ENCODE measurements at places on chromosomes 12 and 14. TPM values are rescaled to one million over a fixed set of nuclear protein-coding genes. Genes with fewer than 3 reads are reported as not detected.

- no peak for DNase-seq
Measured at GRCh38 chr12:96529912-96530311, 40.5 kb downstream of the CFAP54 start.

- no peak for DNase-seq
Measured at GRCh38 chr14:24399999-24400718, 1.4 kb downstream of the NYNRIN start.

DNA sequence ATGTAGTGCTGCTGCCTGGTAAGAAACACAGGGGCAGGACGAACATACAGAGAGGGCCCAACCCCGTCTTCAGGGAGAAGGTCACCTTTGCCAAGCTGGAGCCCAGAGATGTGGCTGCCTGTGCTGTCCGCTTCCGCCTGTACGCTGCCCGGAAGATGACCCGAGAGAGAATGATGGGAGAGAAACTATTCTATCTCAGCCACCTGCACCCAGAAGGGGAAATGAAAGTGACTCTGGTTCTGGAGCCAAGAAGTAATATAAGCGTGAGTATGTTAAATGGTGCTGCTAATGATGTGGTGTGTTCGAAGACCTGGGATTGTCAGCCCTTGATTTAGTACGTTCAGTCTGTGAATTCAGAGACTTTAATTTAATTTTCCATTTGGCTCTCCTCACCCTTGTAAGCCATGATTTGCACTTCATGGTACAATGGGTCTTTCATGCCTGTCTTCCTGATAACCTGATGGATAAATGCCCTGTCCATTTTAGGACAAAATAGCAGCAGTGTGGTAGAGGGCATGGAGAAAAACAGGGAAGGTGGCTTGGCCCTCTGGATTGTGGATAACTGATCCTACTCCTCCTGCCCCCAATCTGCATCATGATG is 318.9 kb downstream of the SNAPC1 start:
- DNase-seq: no peak

DNA sequence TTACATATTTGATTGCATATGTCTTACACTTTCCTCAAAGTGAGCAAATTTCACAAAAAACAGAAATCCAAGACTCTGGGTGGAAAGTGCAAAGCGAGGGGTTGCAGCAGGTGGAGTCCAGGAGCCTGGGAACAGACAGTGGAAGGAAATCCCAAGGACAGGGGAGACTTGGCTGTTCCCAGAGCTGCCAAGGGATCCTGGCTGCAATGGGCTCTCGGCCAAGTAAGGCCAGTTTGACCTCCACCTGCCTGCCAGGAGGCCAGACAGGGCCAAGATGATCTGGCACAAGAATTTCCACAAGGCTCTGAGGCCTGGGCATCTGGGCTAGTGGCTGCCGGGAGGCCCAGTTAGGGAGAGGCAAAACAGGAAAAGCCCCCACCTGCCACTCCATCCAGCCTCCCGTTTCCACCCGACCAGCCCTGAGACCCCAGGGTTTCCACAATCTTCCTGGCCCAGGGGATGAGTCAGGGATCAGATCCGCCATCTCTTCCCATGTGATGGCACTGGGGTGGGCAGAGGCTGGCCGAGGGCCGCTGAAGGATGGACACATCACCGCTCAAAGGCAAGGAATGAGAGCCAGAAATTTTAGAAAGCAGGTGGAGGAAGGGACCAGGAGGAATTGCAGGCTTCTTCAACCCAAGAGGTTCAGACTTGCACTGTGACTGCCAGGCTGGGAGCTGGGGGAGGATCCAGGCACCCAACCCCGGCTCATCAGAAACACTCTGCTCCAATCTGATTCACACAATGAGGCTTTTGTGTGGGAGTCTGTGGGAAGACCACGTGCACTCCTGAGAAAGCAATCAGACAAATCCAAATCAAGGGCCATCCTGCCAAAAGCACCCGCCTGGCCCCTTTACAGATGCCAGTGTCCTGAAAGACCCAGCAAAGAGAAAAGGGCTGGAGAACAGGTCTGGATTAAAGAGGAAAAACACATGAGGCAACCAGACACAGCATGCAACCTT is 16.3 kb downstream of the SCARB1 start:
- DNase-seq: no peak

DNA sequence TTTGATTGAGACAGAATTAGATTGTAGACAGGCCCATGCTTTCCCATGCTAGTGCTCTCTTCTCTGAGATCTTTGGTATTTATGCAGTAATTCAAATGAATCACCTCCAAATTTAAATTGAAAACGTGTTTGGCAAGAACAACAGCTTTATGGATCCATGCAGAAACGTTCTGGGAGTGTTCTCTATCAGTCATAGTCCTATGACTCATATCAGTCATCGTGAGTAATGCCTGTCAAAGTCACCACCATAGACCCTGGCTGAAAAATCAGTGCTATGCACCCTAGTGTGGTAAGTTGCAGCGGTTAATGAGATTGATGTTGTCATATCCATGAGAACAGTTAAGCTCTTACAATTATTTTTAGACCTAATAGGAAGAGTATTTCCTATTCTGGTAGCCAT is 90.1 kb upstream of the FOXG1 start:
- DNase-seq: no peak

DNA sequence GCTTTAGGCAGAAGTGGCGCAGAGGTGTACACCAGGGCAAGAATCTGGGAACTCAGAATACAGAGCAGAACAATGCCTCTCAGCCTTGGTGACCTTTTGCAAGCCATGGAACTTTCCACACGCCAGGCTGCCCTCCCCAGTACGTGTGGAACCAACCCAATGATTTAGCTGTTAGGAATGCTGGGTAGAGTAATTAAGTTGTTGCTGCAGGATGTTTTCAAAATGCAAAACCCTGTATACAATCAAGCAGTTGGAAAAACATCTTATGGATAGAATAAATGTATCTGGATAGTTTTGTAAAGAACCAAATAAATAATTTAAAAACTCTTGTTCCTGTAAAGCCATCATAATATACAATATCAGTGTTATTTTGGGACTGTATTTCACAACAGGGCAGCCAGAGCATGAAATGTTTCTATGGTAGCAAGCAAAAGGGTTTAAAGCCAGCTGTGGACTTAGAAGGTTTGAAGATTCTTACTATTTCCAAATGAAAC is 19.4 kb downstream of the PPP1R36 start:
- DNase-seq: no peak

DNA sequence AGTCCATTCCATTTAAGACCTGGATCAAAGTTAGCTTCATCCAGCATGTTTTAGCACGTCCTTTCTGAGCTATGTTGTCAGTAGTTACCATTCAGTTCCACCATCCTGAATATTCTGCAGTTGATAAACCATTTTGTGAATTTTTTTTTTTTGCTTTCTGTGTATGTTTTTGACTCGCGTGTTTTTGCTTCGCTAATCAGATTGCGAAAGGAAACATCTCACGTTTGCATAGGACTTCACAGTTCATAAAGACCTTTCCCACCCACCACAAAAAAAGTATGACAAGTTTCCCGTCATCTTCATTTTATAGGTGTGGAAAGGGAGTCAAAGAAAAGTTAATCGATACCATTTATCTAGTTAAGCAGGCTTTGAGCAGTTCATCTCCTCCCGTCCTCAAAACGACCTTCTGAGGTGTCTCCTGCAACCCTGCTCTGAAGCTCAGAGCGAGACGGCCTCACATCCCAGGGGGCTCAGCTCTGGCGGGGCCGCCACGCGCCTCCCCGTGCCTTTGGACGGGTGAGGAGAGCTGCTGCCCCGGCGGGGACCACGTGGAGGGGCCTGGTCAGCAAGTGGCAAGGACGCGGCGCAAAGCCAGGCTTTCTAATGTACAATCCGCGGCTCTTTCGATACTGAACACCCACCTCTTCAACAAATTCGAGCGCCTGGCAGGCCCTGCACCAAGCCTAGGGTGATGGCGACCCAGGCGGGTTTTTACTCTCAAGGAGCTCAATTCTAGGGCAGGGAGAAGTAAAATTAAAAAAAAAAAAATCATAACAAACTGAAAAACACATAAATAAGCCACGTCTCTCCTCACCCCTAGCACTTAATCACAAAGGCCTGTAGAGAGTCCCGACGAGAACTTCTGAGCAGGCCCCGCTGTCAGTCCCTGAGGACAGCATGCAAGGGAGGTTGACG is 988 bp upstream of the TMEM263 start:
- DNase-seq: no peak

GRCh38 chr14:32367516-32367915 is 38.4 kb downstream of the AKAP6 start:
- no peak for DNase-seq

RAB15 gene
- total RNA-seq: 3.6 TPM

GRCh38 chr12:6330192-6330591 is 11.7 kb downstream of the TNFRSF1A start:
- no peak for DNase-seq

BDKRB1 gene
- not detected for total RNA-seq

DNA sequence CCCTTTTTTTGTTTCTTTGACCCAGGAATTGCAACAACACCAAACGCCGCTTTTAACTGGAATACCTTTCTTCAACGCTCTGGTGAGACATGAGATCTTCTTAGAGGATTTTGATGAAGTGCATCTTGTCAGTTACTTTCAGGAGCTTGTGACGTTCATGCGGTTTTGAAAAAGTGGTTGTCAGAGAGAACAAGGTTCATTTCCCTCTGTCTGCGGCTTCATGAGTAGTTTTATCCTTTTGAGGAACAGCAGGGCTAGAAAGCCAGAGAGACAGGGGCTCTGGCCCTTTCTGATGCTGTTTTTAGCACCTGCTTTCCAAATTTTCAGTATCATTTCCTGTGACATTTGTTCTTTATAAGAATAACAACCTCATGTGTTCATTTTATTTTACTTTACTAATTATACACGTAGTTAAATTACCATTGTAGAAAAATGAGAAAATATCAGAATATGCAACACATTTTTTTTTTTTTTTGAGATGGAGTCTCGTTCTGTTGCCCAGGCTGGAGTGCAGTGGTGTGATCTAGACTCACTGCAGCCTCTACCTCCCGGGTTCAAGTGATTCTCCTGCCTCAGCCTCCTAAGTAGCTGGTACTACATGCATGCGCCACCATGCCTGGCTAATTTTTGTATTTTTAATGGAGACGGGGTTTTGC is 61.8 kb downstream of the GLT1D1 start:
- DNase-seq: peak; percentile 76

DNA sequence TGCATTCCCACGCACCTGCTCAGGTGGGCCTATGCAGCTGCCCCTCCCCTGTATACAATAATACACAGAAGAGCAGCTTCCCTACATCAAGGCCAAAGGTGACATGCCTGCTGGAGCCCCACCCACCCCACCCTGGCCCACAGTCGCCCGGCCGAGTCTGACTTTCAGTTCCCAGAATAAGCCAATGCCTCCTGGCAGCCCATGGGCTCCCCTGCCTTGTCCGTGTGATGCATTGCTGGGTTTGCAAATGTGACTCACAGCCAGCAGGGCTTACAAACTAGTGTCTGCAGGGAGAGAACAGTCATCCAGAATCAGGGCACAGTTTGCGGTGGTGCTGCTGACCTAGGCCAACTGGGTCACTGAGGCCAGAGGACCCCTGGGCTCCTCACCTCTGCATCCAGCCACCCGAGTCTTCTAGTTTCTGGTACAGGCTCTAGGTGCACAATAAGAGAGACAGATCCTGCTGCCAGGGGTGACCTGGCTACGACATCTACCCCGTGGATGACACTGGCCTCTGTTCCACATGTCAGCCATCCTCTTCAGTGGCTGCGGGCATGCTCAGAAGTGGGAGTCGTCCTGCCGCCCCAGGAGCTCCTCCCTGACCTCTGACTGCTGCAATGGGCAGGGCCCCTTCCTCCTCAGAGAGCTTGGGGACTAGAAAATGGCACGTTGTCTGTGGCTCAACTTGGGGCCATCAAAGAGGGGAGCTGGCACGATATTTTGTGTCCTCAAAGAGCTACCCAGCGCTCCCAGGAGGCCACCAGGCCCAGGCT is 84.5 kb downstream of the CHGA start:
- no peak for DNase-seq

DNA sequence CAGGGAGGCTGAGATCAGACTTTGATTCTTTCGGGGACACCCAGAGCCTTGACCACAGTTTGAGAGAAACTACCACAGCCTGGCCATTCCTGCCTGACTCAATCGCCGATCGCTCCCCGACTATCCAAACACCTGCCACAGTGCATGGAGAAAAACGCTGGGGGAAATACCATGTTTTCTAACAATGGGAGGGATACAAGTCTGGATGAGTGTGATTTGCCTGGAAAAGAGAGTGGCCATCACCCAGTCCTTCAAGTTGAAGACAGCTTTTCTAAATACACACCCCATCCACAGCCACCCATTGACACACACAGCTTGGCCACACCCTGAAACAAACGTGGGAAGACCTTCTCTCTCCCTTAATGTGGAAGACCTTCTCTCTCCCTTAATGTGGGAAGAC is 6.7 kb upstream of the VASH1 start:
- DNase-seq: no peak

GRCh38 chr14:39491134-39491571 is 58.9 kb upstream of the FBXO33 start:
- no peak for DNase-seq

- no peak for DNase-seq
Measured at GRCh38 chr12:114447274-114447716, 41.4 kb upstream of the TBX5 start.

BHLHE41 gene
- not detected for total RNA-seq

KRT1 gene
- not detected for total RNA-seq

LRR1 gene
- 63.1 TPM for total RNA-seq

OTUB2 gene
- 1.7 TPM for total RNA-seq

- DNase-seq: no peak
Measured at GRCh38 chr12:1747609-1748008, 56.7 kb downstream of the ADIPOR2 start.

GRCh38 chr14:57038689-57039088 is 228.4 kb upstream of the OTX2 start:
- DNase-seq: no peak

GRCh38 chr12:5733136-5733755 is 211.8 kb downstream of the ANO2 start:
- no peak for DNase-seq
